ENCODE measurements at places on chromosomes 13 and 19.
A peak's percentile ranks its signal among the peaks of the same experiment; 100 is the strongest.

- DNase-seq = no peak
Measured at GRCh38 chr13:100898431-100898830, 223.8 kb upstream of the TMTC4 start.

GRCh38 chr13:113837560-113838355 is 26.1 kb downstream of the GAS6 start:
- peak; percentile 99 for DNase-seq

DNA sequence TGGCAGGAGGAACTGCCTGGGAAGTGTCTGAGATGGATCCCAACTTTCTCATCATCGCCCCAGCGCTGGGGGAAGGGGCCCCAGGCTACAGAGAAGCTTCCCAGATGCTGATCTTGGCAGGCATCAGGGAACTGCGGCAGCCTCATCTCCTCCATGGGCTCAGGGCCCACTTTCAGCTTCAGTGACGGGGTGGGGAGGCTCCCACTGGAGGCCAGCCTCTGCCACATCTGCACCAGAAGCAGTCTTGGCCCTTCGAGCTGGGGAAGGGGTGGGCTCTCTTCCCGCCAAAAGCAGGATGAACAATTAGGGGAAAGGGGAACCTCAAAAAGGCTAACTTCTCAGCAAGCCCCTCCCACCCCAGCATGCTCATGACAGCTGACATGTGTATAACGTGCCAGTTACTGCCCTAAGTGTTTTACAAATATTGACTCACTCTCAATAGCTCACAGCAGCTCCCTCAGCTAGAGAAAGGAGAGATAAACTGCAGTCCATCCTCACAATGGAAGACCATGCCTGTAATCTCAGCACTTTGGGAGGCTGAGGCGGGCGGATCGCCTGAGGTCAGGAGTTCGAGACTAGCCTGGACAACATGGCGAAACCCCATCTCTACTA is 7.1 kb upstream of the S1PR2 start:
- DNase-seq = peak; percentile 50

- peak; percentile 70 for DNase-seq
Measured at GRCh38 chr19:48963371-48964204, 1.5 kb upstream of the FTL start.

DNA sequence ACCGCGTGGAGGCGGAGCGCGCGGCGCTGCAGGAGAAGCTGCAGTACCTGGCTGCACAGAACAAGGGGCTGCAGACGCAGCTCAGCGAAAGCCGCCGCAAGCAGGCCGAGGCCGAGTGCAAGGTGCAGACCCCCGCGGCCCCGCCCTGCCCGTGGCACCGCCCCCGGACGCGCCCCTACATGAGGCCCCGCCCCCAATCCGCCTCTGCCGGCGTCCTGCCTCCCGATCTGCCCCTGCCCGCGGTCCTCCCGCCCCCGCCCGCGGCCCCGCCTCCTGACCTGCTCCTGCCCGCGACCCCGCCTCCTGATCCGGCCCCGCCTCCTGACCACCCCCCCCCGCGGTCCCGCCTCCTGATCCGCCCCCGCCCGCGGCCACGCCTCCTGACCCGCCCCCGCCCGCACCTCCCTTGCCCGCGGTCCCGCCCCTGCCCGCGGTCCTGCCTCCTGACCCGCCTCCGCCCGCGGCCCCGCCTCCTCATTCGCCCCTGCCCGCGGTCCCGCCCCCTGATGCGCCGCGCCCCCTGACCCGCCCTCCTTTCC is 11.7 kb downstream of the PRR36 start:
- DNase-seq = peak; percentile 72

GRCh38 chr13:103272770-103273169 is 206.6 kb upstream of the SLC10A2 start:
- DNase-seq = no peak

DNA sequence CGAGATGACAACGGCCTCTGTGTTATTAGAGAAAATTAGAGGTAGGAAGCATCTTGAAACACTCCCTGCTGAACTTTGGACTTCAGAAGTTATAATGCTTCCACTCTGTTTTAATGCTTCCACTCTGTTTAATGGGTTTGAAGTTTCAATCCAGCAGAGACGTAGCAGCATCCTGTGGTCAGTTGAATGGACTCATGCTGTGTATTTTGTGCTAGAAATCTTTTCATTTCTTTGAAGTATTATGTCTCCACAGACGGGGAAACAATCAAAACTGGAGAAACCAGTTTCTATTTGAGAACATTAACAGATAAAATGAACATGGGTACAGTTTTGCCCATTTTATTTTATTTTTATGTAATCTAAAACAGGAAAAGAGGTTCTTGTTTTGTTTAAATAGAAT is 1736.2 kb downstream of the SLITRK5 start:
- peak; percentile 6 for DNase-seq

All from choroid plexus epithelial cell (primary cell).